ENCODE measurements at places on chromosomes 3 and 15.

GRCh38 chr15:98843844-98844243 is 163.7 kb downstream of the PGPEP1L start:
- DNase-seq = no peak

- no peak for DNase-seq
Measured at GRCh38 chr15:75019916-75020315, 3.5 kb upstream of the PPCDC start.

GRCh38 chr3:22569570-22569969 is 633.6 kb upstream of the UBE2E2 start:
- DNase-seq = no peak

GRCh38 chr3:10194328-10195071 is 29.8 kb downstream of the IRAK2 start:
- DNase-seq = no peak

GRCh38 chr3:53464424-53464823 is 30.0 kb upstream of the CACNA1D start:
- no peak for DNase-seq

GRCh38 chr3:9322780-9323179 is 40.1 kb upstream of the THUMPD3 start:
- DNase-seq = no peak

DNA sequence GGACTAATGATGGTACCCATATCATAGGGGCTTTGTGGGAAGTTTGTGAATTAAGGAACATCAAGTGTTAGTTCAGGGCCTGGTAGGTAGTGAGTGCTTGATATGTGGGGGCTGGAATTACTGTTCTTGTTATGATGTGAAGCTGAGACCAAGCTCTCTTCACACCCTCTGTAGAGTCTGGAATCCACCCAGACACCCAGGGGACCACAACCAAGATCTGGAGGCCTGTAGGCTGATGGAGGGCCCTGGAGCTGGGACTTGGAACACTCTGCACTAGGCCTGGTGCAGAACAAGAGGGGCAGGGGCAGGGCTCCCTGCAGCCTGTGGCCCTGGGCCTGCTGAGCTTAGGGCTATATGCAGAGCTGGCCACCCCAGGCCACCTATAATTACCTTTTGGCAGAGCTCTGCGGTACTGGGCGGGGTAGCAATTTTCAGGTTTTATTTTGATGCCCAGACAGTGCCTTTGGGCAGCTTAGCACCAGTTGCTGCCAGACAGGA is 13.1 kb upstream of the PRKCD start:
- DNase-seq = no peak

- no peak for DNase-seq
Measured at GRCh38 chr15:100042558-100042957, 299.2 kb downstream of the ADAMTS17 start.

DNA sequence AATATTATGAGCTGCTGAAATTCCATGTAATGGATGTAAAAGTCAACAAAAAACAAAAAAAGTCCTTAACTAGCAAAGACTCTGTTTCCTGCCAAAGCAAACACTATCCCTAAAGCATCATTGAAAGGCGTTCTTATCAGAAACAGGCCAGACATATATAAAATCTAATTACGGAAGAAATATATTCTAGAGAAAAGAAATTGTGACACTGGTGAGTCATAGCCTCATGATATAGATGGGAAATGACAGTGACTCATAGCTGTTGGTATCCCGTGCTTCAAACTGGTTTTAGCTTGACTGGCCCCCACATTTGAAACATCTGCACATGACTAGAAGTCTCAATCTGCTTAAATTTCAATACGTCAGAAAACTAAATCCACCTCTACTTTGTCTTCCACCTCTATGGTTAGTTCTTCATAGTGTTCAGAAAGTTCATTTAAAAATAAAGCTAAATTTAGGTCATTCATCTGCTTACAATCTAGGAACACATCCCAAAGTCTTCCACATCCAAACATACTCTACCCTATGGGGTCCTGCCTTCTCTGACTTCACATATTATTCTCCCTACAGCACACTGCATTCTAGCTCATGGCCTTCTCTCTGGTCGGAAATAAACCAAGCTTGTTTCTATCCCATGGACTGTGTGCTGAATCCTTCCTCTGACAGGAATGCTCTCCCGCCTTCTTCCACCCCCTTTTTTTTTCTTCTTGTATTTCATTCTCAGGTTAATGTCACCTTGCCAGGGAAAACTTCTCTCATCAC is 456.3 kb upstream of the ARRDC4 start:
- no peak for DNase-seq

DNA sequence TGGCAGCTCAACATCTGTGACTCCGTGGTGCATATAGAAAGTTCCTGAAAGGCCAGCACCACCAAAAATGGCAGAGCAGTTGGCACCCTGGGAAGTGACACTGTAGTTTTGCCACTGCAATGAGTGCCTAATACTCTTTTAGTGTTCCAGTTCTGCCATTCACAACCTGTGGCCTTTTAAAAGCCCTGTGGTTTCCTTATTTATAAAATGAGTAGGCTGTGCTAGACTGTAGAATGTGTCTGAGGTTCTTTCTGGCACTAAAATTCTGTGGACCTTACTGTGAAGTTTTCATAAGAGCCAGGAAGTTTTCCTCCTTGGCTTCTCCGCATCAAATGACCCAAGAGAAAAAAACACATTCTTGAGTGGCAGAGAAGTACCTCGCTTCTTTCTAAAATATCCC is 74.1 kb downstream of the MME start:
- no peak for DNase-seq

- DNase-seq = no peak
Measured at GRCh38 chr3:53346514-53346913, 829 bp downstream of the DCP1A start.

- DNase-seq = no peak
Measured at GRCh38 chr3:104198131-104198530, 1168.6 kb upstream of the ALCAM start.

GRCh38 chr3:71045917-71046282 is 537.6 kb downstream of the FOXP1 start:
- DNase-seq = no peak

DNA sequence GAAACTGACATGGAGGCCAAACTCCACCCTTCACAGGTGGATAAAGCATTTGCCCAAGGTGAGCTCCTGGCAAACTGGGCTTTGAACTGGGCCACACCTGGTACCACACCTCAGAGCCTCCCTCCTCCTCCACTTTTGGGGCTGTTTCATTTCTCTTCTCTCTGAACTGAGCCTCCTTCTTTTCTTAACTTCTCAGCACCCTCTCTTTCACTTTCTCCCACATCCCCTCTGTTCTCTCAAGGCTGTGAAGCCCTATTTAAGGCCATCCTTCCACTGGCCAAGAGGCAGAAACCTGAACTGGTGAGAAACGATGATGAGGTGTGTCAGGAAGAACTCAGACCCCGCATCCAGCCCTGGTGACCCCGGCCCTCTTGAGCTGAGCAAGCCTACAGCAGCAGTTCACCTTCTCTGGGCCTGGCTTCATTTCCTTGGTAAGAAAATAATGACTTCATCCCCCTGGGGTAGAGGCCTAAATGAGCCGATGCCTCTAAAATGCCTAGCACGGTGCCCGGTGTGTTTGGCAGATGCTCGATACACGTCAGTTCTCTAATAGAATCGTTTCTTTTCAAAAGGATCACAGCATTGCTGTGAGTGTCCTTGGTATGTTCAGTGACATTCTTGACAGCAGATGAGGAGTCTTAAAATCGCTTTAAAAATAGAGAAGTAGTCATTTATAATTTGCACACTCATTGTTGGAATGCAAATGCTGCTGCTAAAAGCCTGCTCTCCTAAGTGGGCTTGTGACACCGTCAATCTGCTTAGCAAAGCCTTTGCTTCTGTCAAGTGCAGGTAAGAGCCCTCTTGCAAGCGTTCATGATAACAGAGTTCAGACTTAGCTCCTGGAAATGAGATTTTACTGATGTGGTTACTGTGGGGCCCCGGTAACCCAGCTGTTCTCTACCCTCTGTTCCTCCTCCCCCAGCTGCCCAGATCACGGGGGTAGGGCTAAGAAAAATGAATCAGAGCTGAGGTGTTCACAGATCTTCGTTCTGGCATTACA is 97.7 kb upstream of the ATP2B2 start:
- DNase-seq = peak; percentile 45

Measured in activated CD4-positive, alpha-beta T cell treated with anti-CD3 and anti-CD28 coated beads, Interleukin-2, amount 50 U/mL, for 24 hours (primary cell).